ENCODE measurements at places on chromosomes 7 and 10.

- DNase-seq = no peak
Measured at GRCh38 chr10:28411136-28411460, 108.2 kb upstream of the MPP7 start.

DNA sequence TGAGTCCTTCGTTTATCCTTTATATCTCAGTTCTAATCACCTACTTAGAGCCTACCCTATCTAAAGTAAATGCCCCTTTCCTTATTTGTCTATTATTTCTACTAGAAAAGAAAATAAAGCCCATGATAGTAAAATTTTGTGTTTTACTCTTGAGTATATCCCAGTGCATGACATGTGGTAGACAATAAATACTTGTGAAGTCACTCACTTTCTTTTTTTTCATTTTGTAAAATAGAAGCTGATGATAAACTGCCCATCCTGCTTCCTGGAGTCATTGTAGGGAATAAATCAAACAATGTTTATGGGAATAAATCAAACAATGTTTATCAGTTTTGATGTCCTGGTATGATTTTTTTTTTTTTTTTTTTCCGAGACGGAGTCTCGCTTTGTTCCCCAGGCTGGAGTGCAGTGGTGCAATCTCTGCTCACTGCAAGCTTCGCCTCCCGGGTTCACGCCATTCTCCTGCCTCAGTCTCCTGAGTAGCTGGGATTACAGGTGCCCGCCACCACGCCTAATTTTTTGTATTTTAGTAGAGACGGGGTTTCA is 36.1 kb downstream of the BTRC start:
- DNase-seq = no peak

GRCh38 chr7:29359482-29360093 is 165.0 kb downstream of the CHN2 start:
- peak; percentile 25 for DNase-seq

DNA sequence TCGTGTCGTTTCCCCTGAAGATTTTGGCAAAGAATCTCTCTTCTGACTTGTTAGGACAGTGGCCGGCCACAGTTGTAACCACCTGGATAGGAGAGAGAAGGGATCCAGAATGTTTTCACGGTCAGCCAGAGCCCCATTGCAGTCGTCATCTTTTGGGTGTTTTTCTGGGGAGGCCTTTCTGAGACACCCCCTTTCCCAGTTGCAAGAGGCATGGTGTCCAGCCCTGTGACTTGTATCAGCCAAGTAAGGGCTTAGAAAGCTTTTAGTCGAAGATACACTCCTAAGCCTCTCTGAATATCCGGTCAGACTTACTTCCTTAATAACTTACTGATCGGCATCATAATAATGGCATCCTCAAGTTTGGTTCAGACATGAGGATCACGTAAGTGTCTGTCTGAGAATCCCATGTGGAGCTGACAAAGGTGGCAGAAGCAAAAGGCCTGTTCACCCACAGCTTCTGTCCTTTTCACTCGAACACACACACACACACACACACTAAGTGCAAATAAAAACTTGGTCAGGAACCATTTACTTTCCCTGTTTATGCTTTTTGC is 435.7 kb upstream of the GALNT17 start:
- DNase-seq = peak; percentile 76

- DNase-seq = no peak
Measured at GRCh38 chr7:50181081-50181480, 88.0 kb upstream of the ZPBP start.

DNA sequence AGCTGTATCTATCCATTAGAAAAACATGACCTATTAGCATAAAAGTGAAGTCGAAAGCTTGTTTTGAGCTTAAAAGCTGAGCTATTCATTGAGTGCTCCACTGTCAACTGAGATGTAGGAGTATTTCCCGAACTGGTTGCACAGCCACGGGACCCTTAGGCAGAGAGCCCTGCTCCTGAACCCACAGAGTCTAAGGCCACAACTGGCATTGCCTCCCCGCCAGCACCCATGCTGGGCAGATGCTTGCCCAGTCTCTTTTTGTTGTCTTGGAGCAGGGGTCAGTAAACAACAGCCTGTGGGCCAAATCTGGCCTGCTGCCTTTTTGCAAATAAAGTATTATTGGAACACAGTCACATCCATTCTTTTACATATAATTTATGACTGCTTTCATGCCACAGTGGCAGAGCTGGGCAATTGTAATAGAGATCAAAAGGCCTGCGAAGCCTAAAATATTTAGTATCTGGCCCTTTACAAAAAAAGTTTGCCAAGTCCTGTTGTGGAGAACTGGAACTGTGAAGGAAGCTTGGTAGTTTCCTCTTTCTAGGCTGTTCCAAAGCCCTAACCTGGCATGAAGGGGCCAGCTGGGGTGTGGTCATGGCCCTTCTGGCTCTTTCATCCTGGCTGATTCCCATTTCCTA is 58.4 kb upstream of the WAPL start:
- no peak for DNase-seq

DNA sequence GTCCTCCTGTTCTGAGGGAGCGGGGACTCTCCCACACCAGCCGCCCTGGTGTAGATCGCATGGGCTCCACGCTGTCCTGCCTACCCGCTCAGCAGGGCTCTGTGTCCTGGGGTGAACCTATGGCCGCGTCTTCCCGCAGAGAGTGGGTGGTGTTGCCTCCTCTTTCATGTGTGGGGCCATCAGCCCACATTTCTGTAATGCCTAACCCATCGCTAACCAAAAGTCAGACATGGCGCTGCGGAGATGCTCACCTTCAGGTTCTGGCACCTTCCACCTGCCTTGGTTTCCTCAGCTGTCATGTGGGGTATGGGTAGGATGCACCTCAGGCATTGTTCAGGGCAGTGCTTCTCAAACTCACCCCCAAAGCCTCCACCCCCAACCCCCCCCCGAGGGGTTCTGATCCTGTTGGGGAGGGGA is 50.5 kb upstream of the CAMK2B start:
- no peak for DNase-seq

GRCh38 chr7:113087071-113087998 is 708 bp upstream of the GPR85 start:
- DNase-seq = peak; percentile 70

GRCh38 chr7:148931470-148931869 is 47.4 kb upstream of the EZH2 start:
- no peak for DNase-seq

GRCh38 chr10:18104223-18104872 is 35.9 kb upstream of the CACNB2 start:
- peak; percentile 61 for DNase-seq

DNA sequence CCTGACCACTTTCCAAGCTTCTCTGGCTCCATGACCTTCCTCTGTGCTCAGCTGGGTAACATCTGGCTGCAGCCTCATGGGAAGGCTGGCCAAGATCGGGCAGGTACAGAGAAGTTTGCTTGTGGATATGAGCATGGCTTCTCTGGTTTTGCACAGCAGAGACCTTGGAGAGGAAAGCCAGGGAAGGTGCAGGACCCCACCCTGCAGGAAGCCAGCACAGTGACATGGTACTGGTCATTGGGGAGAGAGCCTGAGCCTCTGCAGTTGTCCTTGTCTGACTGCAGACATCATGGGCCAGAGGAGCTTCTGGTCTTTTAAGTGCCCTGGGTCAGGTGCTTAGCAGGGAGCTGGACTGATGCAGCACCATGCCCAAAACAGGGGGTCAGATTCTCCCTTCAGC is 70.6 kb upstream of the LEP start:
- no peak for DNase-seq
